ENCODE measurements at places on chromosomes 2 and 18.

DNA sequence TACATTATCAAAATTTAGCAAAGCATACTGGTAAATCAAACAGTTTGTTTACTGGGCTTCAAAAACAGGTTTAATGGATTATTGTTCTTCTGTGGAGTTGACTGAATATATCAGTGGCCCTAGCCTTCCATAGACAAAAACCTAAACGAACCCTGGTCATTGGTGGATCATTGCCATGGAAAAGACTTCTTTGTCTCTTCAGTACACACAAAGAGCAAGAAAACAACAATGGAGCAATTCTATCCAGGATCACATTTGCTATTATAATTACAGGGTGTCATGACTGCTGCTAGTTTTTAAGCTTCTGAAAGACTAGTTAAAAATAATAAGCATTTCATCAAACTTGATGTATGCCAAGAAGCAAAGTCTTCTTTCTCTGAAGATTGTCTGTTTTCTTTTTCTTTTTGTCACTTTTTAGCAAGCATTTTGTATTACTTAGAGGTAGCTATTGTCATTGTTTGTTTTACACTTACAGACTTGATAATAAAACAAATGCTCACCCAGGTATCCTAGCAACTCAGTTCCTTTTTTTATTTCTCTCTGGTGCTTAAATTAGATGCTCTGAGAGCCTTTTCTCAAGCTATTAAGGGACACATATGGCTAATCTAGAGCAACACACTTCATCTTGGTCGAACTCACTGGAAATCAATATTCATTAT lies 1228.7 kb upstream of the DDX18 start:
- no peak for DNase-seq

DNA sequence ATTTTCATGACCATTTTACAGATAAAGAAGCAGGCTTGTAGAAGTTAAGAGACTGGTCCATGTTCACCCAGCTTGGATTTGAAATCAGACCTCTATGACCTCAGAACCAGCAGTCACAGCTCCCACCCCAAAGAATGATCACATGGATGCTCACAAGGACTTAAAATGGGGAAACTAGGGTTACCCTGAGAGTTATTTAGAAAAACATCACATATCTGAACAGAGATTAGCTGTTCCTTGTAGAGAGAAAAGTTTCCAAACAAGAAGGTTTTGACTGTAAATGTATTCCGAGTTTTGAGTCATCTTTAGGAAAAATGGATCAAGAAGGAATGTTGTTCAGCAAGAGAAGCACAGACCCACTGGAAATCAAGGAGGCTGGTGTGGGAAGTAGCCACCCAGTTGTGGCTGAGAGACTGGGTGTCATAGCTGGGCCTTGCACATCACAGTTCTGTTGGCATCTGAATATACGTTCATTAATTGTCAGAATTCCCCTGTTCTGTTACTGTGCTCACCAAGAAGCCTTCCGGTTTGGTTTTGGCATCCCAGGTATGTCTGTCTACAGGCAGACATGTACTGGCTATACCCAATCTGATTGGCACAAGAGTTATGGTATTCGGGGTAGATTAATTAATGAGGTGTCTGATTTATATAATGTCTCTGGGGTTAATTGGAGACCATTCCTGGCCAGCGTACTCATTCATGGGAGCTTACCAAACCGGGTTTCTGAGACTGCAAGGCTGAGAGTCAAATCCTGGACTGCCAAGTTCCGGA lies 371.8 kb upstream of the SLC14A2 start:
- DNase-seq, result no peak

GRCh38 chr18:75156831-75157230 lies 52.1 kb downstream of the PTGR3 start:
- no peak for DNase-seq

DNA sequence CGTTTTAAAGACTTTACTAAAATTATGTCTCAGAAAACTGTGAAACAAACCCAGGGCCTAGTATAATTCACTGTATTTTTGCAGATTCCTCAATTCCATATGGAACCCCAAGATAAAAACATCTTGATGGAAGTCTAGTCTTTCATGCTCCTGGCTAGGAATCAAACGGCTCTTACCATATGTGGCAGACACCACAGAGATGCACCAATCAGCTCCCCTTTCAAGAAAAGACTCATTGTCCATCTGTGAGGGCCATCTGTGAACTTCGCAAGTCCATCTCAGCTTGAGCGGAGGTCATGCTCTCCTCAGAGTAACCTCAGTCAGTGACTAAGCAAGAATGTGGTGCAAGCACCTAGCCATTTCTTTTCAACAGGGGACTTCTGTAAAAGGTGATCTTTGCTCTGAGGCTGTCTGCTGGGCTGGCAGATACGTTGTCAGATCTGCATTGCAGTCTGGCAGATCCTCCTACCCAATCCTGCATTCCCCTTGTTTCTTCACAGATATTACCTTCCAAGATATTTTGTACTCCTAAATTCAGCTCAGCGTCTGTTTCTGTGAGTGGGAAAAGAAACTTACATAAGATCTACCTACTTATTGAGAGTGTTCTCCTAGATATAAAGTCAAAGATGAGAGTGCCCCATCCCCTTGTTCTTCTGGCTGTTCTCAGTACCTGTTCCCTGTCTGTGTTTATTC lies 419.3 kb downstream of the SPAG16 start:
- DNase-seq, result no peak
